ENCODE measurements at places on chromosomes 5 and 9.
A peak's percentile ranks its signal among the peaks of the same experiment; 100 is the strongest.

DNA sequence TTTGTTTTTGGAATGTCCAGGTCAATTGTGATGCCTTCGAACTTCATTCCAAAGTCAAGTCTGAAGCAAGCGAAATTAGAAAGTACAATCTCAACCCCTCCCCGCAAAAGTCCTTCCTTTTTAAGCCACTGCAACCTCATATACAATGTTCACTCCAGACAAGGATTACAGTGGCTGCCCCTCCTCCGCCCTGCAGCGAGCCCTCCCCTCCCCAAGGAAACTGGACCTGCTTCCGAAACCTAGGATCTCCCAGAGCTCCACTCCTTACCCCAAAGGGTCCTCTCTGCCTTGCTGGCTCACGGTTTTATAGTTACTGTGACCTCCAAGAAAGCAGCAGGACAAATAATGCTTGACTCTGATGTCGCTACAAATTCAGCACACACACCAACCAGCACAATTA lies 10.4 kb downstream of the LRRC14B start:
- DNase-seq = no peak

- DNase-seq = no peak
These were observed 128.4 kb downstream of the EPB41L4A start for GRCh38 chr5:112290691-112291090.

- peak; percentile 58 for DNase-seq
These were observed 137.7 kb downstream of the PRELID2 start for GRCh38 chr5:145697251-145697990.

DNA sequence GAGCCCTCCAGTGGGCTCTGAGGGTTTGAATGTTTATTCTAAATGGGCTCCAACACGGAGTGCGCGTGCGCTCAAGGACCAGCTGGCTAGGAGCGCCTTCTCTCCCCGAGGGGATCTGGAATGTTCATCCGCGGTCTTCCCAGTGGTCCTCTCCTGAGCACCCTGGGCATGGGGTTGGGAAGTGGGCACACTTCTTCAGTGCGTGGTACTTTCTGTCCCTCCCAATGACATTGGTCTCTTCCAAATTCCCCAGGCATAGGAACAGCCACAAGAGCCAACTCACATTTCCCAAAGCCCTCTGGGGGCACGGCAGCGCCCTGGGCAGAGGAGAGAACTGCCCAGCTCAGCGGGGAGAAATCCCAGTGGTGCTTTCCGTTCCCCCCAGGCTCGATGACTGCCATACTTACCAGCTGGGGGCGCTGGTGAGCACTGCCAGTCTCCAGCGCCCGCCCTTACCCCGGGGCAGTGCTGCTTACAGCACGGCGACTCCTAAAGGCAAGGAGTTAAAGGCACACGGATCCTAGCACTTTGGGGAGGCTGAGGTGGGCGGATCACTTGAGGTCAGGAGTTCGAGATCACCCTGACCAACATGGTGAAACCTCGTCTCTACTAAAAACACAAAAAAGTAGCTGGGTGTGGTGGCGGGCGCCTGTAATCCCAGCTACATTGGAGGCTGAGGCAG lies 29.9 kb upstream of the OBP2B start:
- peak; percentile 69 for DNase-seq

DNA sequence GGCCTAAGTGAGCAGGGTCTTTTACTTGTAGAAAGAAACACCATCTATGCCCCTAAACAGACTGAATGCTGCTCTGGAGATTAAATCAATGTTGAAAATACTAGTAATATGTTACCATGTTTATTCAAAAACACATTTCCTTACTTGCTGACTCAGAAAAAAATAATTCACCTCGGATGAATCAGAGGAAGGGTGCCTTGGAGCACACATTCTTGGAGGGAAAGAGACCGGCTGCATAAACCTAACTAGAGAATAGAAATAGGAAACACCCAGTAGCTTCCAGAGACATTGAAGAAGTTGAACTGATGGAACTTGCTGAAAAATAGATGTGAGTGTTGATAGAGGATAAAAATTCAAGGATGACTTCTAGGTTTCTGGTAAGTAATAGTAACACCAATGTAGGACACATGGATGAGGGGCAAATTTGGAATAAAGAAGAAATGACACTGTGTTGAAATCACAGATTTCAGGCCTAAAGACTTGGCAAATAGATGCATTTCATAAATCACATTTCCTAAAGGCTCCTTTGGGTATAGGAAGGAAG lies 76.9 kb upstream of the MINAR2 start:
- no peak for DNase-seq

DNA sequence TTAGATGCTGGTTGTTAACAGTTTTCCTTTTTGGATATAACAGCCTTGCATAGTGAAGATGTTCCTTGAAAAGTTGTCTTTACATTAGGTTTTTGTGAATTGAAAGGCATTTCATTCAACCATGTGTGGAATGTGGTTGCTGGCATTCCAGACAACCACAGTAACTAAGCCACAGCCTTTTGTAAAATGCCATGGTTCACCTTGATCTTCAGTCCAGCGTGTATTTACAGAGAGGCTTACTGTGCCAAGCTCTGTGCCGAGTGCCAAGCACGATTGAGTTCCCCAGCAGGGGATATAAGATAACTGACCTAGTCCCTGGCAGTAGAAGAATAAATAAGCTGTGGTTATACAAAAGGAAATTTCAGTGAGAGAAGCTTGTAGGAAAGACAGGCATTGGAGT lies 4.9 kb downstream of the EXOSC2 start:
- DNase-seq = no peak

DNA sequence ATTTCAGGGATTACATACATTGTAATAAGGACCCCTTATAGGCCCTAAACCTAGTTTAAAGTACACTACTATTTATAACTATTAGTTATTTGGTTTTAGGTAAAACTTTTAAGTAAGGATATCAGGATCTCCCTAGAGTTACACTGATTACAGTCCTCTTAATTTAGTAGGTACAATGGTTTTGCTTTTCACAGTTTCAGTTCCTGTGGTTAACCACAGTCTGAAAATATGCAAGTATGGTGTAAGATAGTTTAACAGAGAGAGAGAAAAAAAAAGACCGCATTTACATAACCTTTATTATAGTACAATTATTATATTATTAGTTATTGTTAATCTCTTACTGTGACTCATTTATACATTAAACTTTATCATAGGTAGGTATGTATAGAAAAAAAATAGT lies 725.3 kb upstream of the PTPRD start:
- no peak for DNase-seq

GRCh38 chr5:68264024-68264956 lies 48.7 kb downstream of the PIK3R1 start:
- no peak for DNase-seq

DNA sequence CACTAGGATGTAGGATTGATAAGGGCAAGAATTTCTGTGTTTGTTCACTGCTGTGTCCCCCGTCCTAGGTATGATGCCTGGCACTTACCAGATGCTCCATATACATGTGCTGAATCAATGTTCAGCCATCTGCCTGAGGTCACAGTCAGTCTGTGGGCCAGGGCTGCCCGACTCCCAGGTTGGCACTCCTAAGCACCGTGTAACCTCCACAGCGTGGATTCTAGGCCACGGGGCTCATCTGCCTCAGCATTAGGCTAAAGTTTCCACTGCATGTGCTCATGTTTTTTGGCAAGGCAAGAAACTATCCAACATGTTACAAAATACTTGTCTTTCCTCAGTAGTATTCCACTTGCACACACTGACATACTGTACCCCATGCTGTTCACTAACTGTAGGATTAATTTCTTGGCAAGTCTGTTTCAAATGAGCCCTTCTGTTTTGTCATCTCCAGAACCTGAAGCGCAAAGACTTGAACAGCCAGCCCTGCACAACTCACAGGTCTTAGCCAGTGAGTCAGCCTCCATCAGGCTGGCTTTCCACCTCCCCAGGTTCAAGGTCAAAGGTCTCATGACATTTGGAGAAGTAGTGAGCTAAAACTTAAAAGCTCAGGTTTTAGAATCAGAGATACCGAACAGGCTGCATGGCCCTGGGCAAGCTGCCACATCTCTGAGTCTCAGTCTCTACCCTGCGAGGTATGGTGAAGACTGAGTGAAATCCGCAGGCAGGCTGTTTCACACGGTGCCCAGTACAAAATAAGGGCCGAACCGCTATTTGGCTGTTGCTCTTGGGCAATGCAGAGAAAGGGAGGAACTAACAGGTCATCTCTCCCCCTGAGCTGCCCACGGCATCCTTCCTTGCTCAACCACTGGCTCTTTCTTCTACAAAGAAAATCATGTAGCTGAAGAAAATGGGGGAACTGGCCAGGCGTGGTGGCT lies 7.2 kb downstream of the TOR1A start:
- no peak for DNase-seq

- no peak for DNase-seq
These were observed 5.7 kb downstream of the SUSD1 start for GRCh38 chr9:112169368-112169767.

DNA sequence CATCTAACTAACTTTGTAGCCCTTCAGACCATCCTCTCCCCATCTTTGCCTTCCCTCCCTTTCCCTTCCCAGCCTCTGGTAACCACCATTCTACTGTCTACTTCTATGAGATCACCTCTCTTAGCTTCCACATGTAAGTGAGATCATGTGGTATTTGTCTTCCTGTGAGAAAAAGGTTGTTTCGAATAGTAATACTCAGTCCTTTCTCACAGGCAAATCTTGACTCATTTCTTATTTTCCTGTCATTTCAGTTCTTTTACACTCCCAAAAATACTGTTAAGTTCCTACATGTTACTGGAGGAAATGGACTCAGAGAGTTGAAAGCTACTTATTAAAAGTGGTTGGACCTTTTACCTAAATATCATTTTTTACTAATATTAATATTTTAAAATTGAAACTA lies 82.1 kb downstream of the SLF1 start:
- DNase-seq = no peak

DNA sequence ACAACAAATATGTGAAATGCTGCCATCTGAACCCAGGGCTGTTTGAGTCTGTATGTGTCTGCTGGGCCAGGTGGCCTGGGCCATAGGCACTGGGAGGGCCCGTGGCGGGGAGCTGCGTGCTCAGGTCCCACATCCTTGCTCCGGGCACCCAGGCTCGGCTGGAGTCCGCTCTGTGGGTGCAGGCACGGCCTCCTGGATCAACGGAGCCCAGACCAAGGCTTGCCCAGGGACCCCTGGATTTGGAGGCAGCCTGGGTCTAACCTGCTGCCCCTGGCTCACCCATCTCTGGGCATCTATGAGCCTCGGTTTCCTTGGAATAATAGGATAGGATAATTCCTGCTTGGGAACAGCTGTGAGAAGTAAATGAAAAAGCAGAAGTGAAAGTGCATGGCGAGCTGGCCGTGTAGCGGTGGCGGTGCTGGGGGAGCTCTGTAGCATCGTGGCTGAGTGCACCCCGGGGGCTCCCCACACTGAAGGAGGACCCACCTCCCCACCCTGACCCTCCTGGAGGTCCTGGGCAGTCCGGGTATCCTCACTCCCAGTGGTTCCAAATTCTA lies 1.2 kb downstream of the CDHR2 start:
- DNase-seq = no peak

- DNase-seq = no peak
These were observed 43.7 kb downstream of the ZNF366 start for GRCh38 chr5:72463449-72464052.

- DNase-seq = no peak
These were observed 48.1 kb downstream of the PAX5 start for GRCh38 chr9:36985769-36986467.

- DNase-seq = no peak
These were observed 589.1 kb downstream of the MTRR start for GRCh38 chr5:8458038-8458383.

DNA sequence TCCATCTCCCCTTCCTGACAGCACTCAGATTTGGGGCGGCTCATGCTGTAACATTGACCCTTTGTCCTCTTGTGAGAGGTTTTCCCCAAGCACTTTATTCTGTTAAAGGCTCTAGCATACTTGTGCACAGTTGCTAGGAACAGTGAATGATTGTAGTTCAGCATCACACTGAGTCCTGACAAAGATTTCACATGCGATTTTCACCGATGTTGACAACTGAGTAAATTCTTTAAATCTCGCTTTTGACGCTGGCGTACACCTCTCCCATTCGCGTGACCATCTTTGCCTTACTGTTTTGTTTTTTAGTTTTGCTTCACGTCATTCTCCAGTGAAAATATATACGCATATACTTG lies 780 bp downstream of the CDC37L1 start:
- DNase-seq = no peak

DNA sequence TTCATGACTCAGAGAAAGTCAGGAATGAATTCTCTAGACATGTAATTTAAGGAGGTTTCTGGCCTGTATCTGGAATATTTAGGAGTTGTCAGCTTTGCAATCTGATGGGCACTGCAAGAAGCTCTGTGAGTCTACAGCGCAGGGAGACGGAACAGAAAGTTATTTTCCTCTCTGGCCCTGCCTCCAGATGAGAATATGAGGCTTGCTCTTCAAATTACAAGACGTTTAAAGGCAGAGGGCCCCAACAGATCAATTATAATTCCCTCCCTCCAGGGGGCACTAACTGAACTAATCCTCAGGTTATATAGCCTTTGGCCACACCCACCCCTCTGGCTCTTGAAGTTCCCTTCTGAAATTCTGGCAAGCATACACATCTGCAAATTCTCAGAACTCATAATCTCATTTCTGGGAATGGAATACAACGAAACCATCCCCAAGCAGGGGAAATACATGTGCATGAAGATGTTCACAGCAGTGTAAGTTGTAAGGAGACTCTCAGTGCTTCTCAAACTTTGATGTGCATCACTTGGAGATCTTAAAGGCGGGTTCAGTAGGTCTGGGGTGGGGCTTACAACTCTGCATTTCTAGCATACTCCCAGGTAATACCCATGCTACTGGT lies 307.6 kb downstream of the CWC27 start:
- DNase-seq = peak; percentile 28

- no peak for DNase-seq
These were observed 217.4 kb upstream of the ADAMTSL1 start for GRCh38 chr9:18256568-18256967.

DNA sequence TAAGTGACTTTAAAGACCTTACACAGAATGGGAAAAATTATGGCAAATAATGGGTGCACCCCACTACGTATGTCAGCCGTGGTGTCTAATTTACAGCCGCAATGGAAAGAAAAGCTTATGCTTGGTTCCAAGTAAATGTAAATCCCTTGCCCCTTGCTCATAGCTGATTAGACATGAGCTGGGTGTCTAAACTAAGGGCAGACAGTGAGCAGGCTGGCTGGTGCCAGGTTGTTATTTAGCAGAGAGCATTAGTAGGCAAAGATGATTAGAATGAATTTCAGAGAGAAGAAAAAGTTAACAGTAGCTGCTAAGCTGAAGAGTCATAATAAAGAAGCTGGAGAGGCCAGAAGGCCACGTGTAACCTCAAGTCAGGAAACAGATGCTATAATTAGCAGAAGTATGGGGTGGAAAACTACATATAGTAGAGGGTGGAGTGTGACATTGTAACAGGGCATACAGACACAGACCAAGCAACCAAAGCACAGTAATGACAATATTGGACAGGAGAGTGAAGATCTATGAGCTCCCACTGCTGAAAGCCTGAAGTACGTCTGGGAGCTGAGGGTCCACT lies 257.7 kb downstream of the MCTP1 start:
- no peak for DNase-seq

DNA sequence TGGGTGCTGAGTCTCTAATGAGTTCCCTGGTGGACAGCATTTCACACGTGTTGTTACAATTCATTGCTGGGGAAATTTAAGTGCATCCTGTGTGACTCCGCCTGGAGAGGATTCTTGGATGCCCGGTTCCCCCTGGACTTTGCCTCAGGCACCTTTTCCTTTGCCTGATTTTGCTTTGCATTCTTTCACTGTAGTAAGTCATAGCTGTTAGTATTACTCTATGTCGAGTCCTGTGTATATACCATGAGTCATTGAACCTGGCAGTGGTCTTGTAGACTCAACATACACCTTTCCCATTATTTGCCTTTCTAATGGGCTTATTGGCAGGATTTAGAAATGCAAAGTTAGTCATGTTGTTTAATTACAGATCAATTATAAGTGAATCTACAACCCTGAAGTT lies 81.9 kb upstream of the DHFR start:
- no peak for DNase-seq

- DNase-seq = no peak
These were observed at the start of gene COL23A1 for GRCh38 chr5:178590141-178590923. Gene COL23A1, minus strand, starts transcription at chr5:178590393.
